Dermis microvascular lymphatic vessel endothelial cell (primary cell): ENCODE measurements at places on chromosomes 5 and 9.
A peak's percentile ranks its signal among the peaks of the same experiment; 100 is the strongest.

GRCh38 chr5:151675611-151676313 is 11.0 kb downstream of the SPARC start:
- peak; percentile 58 for DNase-seq

DNA sequence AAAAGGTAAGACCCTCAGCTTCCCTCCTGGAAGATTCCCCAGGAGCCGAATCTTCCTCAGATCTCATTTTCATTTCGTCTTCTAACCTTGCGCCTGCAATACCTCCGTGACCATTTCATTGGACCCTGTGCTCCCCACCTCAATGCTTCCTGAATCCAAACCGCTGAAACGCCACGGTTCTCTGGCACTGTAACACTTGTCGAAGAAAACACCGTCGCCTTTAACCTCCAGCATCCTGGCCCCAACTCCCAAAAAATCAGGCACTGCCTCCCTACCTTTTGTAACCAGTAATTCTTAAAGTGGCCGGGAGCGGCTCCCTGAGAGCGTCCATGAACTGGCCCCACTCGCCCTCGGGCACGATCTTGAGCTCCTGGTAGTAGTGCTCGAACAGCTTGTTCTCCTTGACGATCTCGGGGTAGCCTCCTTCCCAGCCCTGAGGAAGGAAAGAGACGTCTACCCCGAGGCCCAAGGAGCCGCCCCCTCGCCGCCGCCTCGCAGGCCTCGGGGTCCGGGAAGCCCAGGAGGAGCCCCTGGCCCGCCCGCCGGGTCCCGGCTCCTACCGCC is 438 bp downstream of the NSUN2 start:
- no peak for DNase-seq

DNA sequence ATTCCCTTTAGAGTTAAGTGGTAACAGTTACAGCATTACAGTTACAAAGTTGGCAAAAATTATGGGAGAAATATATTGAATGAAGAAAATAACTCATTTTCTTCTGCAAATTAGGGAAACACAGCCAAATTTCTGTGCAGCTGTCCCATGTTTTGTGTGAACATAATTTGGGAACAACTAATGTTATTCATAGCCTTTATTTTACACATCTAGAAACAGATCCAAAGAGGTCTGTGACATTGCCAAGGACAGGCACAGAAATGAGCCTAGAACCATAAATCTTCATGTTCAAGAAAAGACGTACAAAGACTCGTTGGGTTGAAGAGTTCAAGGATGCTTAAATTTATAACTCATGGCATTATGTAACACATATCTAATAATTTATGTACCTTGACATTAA is 114.1 kb upstream of the TXNDC8 start:
- DNase-seq: no peak

- DNase-seq: no peak
Measured at GRCh38 chr5:1107167-1108022, 4.5 kb downstream of the SLC12A7 start.

DNA sequence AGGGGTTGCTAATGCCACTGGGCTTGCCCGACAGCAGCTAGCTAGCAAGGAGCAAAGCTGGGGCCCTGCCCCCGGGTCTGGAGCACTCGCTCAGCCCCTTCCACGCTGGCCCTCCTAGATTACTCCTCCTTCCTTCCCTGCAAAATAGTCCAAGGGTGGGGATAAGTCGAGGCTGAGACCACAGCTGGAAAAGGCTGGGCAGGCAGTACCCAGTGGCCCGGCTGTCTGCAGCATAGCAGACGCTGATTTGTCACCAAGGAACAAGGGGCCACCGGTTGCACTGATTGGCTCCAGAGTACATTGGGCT is 73.9 kb downstream of the ADAMTS2 start:
- DNase-seq: no peak

- peak; percentile 40 for DNase-seq
Measured at GRCh38 chr5:132420706-132421272, 51.3 kb downstream of the SLC22A5 start.

DNA sequence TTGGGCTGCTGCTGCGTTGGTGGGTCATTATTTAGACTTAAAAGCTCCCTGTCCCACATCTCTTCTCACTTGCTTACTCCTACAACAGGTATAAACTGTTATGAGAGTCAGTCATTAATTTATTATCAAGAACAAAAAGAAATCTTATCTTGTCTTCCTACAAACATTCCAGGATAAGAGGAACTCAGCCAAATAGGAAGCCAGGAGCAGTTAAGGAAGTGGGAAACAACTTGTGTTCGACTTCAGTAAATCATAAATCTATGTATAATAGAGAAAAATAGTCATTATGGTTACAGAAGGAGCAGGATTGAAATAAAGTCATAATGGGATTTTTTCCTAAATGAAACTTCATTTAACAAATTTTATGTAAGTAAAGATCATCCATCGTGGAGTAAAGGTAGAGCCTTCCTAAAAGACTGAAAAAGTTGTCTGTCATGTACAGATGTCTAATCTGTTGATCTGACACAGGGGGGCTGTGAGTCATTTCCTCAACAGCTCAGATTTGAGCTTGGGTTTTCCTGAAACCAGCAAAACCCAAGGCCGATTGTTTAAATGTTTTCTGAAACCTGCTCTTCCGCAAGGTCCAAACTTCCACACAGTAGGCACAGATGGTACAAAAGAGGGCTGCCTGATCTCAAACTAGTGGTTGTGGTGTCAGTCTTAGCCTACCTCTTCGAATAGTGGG is 25.3 kb upstream of the LRRTM2 start:
- peak; percentile 66 for DNase-seq

DNA sequence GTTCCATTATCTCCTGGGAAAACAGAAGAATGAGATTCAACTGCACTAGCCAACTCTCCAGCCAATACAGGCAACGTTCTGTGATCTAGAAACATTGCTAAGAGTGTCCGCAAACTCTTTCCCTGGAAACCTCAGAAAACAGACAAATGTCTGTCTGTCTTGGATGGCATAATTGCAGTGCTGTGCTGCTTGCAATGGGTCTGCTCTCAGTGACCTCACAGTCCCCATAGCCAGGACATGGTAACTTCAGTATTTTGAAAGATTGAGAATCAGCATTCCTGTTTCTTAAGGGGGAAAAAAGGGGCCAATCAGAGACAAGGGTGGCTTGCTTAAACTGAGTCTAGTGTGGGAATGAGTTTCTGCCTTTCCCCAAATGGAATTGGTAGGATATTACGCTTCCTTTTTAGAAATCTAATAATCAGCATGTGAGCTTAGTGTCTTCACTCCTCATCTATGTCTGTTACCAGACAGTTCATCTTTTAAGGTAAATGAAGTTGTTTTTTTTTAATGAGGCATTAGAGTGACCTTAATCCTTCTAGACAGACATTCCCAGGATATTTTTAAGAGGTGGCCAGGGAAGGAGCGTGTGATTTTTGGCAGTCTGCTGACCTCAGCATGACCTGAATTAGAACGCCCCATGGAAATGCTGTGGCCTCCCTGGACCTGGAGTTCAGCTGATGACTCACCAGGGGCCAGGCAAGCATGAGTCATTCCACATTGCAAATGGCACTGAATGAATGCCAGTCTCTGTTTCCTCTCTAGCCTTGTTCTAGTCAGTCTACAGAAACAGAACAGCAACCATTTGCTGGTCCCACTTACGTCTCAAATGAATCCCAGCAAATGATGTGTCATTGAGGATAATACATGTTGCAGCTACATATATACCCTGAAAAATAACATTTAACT is 210.2 kb upstream of the ACTBL2 start:
- peak; percentile 93 for DNase-seq

GRCh38 chr5:125584140-125584520 is 837.7 kb upstream of the ZNF608 start:
- no peak for DNase-seq

GRCh38 chr9:102185371-102185770 is 446.9 kb upstream of the GRIN3A start:
- no peak for DNase-seq

DNA sequence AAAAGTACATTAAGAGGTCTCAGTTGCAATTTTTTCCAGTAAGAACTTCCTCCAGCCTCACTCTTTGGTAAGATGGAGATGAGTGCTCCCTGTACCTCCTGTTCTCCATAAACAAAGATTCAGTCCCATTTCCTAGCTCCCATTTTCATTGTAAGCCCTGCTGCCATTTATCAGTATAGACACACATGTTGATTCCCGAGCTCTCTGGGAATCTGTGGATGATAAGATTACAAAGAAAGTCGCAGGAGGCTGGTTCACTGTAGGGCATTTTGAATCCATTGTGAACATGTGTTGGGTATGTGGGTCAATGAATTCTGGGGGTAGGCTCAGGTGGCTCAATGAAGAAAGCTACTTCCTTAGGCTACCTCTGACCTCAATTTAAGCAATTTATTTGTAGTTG is 36.7 kb downstream of the RGMB start:
- no peak for DNase-seq

DNA sequence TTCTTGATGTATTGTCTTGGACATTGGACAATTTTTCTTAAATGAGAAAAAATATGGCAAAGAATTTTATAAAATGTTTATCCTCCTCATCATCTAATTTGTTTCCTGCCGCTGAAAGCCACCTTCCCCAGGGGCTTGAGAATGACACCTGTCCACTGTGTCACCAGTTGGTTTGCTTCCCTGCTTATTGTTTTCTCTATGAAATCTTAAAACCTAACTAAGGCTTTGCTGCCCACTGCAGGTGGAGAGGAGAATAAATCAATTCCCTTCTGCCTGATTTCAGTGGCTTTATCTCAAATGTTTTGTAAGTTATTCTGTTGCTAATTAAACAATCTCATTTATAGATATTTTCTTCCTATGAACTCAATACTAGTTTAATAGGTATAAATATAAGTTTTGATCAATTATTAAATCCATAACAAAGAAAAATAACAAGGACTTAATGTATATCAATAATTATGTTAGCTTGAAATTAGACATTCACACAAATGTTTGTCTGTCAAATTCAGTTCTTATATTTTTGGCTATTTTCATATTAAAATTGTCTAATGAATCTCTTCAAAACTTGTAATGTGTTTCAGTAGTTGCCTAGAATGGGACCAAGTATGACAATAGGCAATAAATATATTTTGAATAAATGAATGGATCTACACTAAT is 822.5 kb downstream of the PTPRD start:
- DNase-seq: peak; percentile 28

DNA sequence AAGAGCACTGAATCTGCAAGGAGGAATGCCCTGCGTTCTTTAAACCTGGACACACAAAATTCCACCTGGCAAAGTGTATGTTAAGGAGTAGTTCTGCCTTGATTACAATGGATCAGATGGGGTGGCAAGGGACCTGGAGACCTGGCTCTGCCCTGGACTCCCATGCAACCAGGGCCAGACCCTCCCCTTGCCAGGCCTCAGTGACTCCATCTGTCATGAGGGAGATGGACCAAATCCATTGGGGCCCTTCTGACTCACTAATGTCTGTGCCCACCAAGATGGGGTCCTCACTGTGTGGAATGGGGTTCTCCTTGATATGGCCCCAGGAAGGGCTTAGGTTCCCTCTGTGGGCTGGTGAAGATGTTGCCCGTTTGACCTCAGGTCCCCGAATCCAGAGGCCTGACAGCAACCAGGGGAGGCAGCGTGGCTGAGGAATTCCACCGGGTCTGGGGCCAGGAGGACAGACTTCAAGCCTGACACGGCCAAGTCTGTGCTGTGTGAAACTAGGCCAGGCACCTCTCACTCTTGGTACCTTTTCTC is 100.3 kb downstream of the PAX5 start:
- DNase-seq: no peak

DNA sequence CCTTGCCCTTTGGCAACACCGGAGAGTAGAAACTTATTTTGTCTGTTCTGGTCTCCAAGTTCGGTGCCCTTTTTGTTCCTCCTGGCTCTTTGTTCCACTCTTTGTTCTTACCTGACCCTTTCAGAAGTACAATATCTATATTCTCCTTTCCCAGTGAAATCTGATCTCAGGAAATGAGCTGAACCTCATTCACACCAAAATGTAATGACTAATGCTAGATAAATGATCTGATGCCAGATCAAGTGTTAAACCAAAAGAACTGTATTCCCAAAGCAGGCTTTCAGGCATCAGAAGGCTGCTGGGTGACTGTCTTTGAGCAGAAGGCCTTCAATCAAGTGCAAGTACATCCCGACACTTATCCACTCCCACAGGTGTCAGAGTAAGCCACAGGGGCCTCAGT is 156.4 kb downstream of the SPOCK1 start:
- DNase-seq: peak; percentile 66

GRCh38 chr5:143791848-143792731 is 19.9 kb upstream of the HMHB1 start:
- DNase-seq: no peak
